Fibroblast of upper back skin (primary cell): ENCODE measurements at places on chromosomes 4 and X.

GRCh38 chr4:825063-825970, 612 bp downstream of the CPLX1 start:
- peak; percentile 12 for DNase-seq

GRCh38 chrX:53186351-53186750, 38.7 kb downstream of the KDM5C start:
- DNase-seq, result peak; percentile 29

- DNase-seq, result no peak
Observed at GRCh38 chr4:13627178-13627605, 333 bp downstream of the BOD1L1 start.

- no peak for DNase-seq
Observed at GRCh38 chr4:76060506-76060905, 14.0 kb upstream of the ART3 start.

- peak; percentile 94 for DNase-seq
Observed at GRCh38 chr4:66564901-66565651, 894.8 kb upstream of the EPHA5 start.

GRCh38 chrX:123475068-123475724, 257.7 kb downstream of the THOC2 start:
- DNase-seq, result peak; percentile 14

- DNase-seq, result no peak
Observed at GRCh38 chr4:108744307-108744706, 18.5 kb downstream of the ETNPPL start.

- peak; percentile 64 for DNase-seq
Observed at GRCh38 chrX:118603981-118604380, 108.4 kb downstream of the DOCK11 start.

GRCh38 chrX:15410947-15411346, 26.7 kb upstream of the VEGFD start:
- DNase-seq, result no peak

DNA sequence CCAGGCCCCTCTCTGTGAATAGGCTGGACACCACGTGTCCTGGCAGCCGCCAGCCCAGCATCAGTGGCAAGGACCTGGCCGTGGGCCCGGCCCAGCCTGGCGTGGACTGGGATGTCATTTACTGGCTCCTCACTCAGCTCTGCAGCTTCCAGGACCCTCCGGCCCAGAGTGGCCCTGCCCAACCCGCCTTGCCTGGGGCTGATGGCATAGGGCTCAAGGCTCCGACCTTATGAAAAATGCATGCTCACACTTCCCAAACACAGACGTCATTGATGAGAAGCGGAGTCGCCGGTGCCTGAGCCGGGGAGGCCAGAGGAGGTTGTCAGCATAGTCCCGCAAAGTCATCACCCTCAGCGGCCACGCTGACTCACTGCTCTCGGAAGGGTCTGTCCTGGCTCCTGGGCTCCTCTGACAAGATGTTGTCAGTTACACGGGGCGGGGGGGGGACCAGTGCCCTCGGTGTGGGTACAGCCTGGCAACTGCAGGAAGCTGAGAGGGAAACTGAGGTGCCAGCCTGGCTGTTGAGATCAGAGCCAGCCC, 14.3 kb downstream of the CFAP99 start:
- peak; percentile 13 for DNase-seq

- DNase-seq, result no peak
Observed at GRCh38 chrX:82591421-82591820, 916.7 kb upstream of the POU3F4 start.

GRCh38 chr4:87042221-87042620, 107.4 kb downstream of the AFF1 start:
- DNase-seq, result no peak

DNA sequence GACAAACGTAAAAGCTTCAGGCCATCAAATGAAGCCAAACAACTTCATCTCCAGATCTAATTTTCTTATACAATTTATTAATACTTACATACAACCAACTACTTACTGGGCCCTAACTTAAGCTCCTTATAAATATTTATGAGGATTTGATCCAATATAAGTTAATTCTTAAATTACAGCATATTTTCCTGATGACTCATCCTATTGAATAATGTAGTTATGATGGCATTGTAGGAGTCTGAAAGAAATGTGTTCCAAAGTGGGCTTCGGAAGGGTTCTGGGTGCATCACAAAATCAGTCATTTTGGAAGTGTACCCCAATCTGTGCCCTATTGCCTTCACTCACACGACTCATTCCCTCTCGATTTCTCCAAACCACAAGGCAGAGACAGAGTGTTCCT, 455.1 kb upstream of the CTSO start:
- DNase-seq, result no peak

DNA sequence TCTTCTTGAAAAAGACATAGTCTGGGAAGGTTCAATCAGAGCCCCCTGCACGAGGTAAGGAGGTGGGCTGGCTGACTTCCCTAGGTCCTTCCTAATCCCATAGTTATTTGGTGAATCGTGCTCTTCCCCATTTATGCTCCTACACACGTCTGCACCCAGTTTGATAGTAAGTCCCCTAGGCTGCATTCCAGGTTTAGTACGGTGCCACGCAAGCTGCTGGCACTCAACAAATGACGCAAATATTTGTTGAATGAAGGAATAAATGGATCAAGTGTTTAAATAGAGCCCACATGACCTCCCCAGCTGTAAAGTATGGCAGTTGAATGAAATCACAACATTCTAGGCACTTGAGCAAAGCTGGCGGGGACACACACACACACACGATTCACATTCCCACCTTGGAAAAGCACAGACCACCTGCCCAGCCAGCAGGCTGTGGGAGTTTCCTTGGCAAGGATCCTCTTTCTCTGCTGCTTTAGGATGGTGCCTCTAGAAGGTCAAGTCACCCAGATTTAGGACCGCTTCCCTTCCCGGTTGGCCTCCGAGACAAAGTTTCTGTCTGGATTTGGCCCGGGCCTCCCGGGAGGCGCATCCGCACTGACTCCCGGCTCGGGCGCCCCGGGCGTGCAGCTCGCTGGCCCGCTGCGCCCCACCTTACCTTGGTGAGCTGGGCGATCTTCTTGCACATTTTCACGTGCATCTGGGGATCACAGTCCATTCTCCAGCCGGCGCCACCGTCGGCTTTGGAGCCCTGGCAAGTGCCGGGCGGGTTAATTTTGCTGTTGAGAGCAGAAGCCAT, 721 bp downstream of the FAM184B start:
- peak; percentile 35 for DNase-seq

GRCh38 chr4:6574747-6575502, at the start of gene MAN2B2:
Gene MAN2B2, plus strand, starts transcription at chr4:6575189. Its CDS starts 22 bp downstream, at chr4:6575211.
- peak; percentile 74 for DNase-seq

DNA sequence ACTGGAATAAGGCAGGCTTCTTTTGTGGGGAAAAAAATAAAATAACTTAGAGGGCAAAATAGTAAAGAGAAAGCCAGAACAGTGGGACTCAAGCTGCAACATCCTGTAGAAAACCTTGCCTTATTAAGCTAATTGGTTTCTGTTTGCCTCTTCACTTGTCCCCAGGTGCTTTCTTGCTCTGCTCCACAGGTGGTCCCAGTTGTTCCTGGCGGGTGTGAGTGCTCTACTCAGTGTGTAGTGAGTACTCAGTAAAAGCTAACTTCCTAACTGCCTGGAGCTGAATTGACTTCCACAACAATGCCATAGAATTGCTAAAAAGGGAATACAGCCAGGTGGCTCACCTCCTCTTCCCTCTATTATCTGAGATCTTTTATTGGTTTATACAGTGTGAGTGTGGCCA, 930.2 kb downstream of the C4orf33 start:
- no peak for DNase-seq

GRCh38 chr4:53378171-53378482, 686 bp downstream of the FIP1L1 start:
- DNase-seq, result no peak

DNA sequence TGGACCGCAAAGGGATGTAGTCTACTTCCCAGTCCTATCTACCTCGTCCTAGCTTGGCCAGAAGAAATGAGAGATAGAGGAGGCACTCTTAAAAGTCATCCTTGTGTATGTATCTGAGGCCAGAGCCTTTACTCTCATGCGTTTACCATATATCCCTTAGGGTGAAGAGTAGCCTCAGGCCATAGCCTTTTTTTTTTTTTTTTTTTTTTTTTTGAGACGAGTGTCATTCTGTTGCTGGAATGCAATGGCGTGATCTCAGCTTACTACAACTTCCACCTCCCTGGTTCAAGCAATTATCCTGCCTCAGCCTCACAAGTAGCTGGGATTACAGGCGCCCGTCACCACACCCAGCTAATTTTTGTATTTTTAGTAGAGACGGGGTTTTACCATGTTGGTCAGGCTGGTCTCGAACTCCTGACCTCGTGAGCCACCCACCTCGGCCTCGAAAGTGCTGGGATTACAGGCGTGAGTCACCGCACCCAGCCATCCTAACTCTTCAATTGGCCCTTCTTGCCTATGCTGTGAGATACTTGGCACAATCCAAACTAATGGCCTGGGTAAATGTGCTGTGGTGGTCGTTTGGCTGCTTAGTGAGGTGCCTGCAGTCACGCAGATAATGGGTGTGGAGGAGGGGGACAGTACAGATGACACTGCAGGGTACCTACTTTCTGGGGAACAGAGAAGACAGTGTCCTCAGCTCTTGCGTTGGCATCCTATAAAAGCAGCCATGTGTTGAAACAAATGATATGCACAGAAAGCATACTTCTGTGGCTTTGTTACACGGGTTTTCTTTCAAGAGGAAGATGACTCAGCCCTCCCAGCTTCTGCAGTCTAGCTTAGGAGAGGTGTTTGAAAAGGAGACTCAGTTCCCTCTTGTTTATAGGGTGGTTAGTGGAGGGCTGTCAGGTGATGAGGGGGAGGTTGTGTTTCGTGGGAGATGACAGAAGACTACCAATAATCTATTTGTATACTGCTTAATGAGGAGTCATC, 10.4 kb upstream of the DGAT2L6 start:
- peak; percentile 55 for DNase-seq

GRCh38 chrX:28177202-28177601, 196.0 kb upstream of the DCAF8L1 start:
- no peak for DNase-seq

DNA sequence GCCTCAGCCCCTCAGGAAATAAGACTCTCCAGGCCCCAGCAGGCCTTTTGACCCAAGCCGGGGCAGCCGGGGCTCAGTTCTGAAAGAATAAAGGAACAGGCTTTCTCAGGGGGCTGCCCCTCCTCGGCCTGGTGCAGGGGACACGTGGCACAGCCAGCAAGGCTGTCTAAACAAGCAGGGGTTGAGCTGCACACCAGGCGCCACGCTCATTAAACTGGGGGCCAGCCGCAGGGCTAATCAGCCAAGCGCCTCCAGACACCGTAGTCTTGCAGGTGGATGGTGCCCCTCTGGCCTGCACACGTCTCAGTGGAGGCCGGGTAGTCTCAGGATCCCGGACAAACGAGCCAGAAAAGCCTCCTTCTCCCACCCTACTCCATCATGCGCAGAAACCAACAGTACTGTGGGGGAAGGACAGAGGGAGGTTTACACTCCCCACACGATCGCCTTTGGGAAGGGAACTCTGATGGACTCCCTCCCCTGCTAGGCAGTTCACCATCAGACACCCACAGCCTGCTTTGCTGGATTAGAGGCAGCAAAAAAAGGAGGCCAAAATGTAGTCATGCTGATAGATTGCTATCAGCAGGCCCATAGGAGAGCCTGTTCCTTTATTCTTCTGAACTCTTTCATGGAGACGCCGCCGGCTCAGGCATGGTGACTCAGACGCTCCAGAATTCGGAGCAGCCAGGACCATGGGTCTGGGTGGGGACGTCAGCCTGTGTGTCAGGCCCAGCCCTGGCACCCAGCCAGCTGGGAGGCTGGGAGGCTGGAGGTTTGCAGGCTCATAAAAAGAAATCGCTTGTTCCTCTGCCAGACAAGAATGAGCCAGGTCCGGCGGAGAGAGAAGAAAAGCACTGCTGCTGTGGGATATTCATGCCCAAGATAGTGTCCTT, 342.4 kb downstream of the BCOR start:
- peak; percentile 96 for DNase-seq

DNA sequence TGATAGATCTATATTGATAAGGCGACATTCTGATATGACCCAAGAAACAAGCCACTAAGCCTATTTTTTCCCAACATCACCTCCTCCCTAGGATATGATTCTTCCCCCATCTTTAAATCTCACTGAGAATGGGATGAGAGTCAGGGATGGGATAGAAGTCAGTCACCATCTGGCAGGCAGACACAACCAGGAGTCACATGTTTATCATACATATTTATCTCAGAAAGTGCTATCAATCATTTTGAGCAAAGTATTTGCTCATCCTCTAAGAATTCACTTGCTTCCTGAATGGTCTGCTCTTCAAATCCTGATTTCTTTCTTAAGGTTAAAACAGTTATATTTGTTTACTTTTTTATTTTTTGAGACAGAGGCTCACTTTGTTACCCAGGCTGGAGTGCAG, 20.3 kb downstream of the DNAAF6 start:
- DNase-seq, result peak; percentile 1

DNA sequence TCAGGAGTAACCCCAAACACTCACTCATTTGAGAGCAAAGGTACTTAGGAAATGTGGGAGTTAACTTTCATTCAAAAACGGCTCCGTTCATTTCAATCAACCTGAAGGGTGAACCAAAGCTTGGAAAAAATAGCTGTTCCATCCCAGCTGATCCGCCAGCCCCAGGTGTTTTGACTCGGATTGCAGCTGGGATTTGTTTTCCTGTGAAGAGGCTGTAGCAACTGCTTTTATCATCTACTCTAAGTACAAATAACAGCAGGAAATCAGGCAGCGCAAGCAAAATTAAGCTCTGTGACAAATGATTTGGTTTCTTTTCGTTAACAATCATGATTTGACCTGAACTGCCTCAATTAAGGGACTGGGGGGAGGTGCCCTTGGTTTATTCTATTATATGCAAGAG, 154.7 kb downstream of the BEND2 start:
- no peak for DNase-seq

DNA sequence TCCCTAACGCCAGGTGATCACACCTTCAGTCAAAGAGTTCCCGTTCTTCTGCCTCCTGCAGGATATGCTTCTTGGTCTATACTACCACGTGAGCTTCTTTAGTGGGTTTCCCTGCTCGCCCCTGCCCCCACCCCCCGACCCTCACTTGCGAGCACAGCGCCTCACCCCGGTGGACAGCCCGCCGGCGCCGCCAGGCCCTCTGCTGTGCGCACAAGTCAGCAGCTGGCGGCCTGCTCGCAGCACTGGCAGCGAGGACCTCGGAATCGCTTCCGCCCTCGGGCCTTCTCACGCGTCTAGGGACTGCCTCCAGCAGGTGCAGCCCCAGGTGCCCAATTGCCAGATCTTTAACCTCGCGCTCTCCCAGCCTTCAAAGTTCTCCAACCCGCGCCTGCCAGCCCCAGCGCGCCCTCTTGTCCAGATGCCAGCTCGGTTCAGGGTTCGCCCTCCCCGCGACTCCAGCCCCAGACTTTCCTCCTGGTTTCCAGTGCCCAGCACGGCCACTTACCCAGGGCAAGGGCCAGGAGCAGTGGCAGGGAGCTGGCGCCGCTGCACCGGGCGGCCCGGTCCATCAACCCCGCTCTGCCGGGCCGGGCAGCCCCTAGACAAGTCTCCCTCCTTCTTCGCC, 454 bp downstream of the BTC start:
- DNase-seq, result no peak

GRCh38 chrX:125203737-125204578, 115.7 kb upstream of the TEX13C start:
- peak; percentile 36 for DNase-seq

GRCh38 chr4:67725132-67725531, 24.2 kb upstream of the UBA6 start:
- no peak for DNase-seq
